ENCODE measurements at places on chromosomes 3 and 15.

DNA sequence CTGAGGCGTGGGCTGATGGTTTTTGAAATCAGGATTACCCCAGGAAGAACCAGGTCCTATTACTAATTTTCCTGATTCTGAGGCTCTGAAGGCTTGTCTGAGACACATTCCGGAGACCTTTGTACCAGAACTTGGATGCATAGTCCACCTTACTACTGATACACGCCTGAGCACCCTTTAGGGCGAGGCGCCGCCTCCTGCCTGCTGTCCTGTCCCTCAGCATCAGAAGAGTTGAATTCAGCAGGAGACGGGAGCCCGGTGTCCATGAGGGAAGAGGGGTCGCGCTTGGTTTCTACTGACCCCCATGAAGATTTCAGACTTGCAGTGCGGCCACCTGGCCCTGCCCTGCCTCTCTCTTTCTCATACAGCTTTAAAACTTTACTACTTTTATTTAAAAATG is 49.9 kb downstream of the KLF13 start:
- DNase-seq = no peak

DNA sequence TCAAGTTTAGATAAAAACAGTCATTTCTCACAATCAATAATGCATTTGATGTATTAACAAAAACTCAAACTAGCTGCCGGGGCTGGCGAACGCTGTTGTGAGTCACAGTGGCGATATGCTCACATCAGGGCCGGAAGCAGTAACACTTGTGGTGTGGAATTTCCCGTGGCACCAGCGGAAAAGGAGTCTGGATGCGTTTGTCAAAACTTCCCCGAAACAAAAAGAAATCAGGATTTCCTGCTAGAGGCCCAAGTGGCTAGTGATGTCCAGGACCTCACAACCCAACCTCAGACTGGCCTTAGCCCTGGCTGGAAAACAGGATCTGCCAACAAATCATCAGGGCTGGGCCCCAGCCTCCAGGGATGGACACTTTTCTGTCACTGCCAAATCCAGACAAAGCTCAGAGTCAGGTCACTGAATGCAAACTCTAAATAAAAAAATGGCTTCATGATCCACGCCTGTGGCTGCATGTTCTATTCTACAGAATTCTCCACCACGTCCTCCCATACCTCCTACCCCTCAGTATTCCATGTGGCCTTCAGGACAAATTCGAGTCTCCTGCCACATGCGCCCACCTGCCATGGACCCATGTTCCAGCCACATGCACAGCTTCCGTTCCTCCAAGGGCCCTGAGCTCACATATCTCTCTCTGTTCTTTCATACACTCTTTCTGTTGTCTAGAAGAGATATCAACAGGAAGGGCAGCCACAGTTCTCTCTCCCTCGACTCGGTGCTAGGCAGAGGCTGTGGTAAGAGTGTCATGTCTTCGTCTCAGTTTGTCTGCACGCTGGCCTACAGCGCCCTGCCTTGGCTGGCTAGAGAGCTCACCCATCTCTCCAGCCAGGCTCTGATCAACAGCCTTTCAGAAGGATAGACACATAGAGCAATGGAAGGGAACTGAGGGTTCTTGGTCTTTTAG is 35.4 kb downstream of the EHD4 start:
- DNase-seq = no peak

- no peak for DNase-seq
These were observed 114.4 kb upstream of the TSPAN3 start for GRCh38 chr15:77185242-77185785.

DNA sequence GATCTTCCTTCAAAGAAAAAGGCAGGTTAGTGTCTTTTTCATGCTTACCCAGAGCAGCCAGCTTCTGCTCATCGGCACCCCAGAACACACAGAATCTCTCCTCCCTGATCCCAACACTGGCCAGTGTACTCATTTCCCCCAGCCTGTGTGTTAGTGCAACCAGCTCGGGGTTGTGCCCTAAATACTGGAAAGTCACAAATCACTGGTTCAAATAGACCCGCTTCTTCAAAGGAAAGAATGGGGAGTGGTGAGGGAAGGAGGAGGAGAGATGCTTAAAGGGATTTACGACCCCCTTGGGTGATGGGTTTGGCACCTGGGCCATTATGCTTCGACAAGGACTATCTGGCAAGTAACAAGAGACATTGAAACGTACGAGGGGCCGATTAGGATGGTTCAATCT is 114.0 kb downstream of the FOXB1 start:
- DNase-seq = no peak

- DNase-seq = peak; percentile 73
These were observed 66.6 kb downstream of the P3H2 start for GRCh38 chr3:190053919-190054672.

All from AG20443 (cell line).